A549 (cell line): ENCODE measurements at places on chromosomes 1 and 21. TPM values are rescaled to one million over a fixed set of nuclear protein-coding genes. Genes with fewer than 3 reads are reported as not detected.

DNA sequence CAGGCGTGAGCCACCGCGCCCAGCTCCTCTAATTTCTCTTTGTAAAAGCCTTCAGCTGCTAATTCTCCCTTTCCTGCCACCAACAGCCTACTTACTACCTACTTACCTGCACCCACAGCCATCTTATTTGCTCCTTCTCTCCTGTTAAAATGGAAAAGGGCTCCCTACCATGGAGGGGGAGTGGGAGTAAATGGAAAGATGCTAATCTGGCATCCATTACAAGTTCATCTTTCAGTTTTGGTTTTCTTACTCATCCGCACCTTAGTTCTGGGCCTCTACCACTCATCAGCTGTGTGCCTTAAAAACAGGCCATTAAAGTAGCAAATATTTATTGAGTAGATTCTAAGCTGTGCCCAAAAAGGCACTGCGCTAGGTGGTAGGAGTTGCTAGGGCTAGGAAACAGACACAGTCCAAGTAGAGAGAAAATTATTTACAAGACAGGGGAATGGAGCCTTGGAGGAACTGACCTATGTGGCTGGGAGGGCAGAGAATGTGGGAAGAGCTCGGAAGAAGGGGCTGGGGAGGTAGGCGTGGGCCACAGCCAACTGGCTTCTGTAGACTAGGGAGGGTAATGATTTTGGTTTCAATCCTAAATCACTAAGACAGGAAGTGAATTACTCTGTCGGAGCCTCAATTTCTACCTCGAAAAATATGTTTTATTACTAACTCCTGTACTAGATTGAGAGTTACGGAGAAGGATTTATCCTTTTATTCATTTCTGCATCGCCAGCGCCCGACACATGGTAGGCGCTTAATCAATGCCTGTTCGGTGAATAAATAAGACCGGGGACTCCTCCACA is 685 bp upstream of the DDI2 start:
- no peak for DNase-seq

DNA sequence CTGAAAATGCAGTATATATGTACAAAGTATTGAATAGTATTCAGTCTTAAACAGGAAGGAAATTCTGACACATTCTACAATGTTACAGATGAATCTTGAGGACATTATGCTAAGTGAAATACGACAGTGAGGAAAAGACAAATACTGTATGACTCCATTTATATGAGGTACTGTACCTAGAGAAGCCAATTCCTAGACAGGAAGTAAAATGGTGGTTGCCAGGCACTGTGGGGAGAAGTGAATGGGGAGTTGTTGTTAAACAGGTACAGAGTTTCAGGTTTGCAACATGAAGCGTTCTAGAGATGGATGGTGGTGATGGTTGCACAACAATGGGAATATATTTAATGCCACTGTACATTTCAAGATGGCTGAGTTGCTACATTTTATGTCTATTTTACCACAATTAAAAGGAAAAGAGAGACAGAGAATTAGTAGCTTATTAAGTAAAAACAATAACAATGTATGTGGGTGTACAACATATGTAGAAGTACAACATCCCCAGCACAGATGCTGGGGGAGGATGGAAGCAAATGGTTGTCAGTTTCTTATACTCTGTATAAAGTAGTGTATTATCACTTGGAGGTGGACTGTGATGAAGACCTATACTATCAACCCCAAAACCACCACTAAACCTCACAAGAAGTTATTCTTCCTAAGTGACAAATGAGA is 3.9 kb upstream of the RAB4A start:
- no peak for DNase-seq

GRCh38 chr1:185786524-185786923 is 52.3 kb downstream of the HMCN1 start:
- DNase-seq, result no peak

GRCh38 chr1:55374801-55375616 is 159.8 kb upstream of the USP24 start:
- DNase-seq, result no peak

GOLT1A gene
- 1.8 to 2.8 TPM (median 2.4 TPM) in 3 replicates for polyA plus RNA-seq

MMEL1 gene
- not detected in 3 replicates for polyA plus RNA-seq
